ENCODE measurements at places on chromosomes 6 and 20.

DNA sequence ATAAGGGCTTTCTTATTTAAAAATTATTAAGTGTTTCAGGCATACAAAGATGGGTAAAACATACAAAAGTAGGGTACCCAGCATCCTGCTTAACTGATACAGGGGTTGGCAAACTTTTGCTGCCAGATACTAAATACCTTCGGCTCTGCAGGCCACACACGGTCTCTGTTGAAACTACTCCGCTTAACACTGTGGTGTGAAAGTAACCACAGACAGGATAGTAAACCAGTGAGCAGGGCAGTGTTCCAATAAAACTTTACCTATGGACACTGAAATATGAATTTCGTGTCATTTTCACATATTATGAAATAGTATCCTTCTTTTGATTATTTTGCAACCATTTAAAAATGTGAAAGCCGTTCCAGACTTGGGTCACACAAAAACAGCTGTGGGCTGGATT is 92.4 kb downstream of the EYA2 start:
- DNase-seq: no peak

DNA sequence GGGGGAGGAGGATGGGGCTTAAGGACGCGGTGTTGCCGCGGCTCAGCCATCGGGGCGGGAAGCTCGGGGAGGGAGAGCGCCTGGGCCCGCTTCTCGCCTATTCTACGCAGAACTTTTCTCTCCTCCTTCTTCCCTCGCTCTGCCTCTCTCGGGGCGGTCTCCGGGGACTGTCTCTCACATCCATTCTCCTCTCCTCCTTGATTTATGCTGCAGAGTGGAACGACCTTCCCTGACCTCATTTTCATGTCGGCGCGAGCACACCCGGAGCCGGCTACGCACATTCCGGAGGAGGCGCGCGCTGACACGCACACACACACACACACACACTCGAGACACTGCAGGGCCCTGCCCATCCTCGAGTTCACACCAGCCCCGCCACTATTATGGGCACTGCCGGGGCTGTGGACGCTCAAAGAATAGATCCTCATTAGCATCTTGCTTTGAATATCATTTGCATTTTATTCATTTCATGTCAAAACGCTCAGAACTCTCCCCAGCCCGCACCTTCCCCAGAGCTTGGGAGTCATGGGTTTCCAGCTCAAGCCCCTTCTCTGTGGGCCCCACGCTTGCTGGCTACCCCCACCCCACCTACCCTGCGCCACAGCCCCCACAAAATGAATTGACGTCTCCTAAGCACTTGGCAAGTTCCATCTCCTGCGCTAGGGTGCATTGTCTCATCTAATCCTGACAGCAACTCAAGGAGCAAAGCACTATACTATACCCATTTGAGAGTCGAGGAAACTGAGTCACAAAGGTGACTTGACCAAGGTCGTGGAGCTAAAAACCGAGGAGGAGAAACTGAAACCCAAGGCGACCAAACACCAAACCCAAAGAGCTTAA is 36.8 kb downstream of the NCR2 start:
- DNase-seq: no peak

DNA sequence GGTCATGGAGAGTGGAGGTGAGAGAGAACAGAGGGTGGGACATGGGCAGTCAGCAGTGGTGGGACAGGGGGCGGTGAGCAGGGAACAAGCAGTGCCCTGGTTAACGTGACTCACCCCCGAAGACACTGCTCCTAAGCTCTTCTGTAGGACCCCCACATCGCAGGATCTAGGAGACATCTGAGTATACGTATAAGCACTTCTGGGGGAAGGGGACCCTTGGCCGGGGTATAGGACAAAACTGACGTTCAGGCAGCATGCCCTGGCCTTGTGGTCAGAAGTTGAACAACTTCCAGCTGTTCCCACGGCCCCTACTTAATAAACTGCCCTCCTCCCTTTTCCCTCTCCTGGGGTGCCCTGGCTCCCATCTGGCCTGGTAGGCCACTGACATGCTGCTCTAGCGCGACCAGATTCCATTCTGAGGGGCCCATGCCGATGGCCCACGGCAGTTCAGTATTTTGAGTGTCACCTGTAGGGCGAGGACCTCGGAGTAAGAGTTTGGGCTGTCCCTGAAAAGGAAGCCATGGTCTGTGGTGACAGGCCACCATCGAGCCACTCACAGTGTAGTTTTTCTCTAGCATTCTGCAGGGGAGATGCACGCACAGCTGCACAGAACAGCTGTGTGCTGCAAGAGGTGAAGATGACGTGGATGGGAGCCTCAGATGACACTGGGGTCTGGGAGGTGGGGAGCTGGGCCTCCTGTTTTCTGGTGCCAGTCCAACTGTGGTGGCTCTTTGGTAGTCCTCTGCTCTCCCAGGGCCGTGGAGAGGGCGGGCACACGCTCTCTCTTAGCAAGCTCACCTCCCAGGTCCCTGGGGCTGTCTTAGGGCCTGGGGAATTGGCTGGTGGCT is 38.4 kb downstream of the PPP1R3G start:
- DNase-seq: no peak

GRCh38 chr20:17590245-17590644 is 20.4 kb downstream of the DSTN start:
- DNase-seq: no peak

GRCh38 chr6:108127826-108128225 is 38.0 kb upstream of the NR2E1 start:
- DNase-seq: no peak

DNA sequence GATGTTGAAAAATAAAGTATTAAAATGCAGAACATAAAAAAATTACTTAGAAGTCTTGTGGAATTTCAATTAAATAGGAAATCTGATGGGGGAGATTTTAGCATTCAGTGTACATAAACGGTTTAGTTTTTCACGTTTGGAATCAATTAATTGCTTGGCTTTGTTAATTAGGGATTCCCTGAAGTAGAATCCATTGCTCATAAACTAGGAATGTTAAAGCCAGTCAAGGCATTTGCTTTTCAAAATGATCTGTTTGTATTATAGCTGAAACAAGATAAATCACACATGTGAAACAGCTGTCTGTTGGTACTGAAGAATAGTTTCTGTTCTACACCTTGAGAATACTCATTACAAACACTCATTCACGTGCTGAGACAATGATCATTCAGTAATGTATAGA is 297.9 kb downstream of the TBC1D7 start:
- DNase-seq: no peak

DNA sequence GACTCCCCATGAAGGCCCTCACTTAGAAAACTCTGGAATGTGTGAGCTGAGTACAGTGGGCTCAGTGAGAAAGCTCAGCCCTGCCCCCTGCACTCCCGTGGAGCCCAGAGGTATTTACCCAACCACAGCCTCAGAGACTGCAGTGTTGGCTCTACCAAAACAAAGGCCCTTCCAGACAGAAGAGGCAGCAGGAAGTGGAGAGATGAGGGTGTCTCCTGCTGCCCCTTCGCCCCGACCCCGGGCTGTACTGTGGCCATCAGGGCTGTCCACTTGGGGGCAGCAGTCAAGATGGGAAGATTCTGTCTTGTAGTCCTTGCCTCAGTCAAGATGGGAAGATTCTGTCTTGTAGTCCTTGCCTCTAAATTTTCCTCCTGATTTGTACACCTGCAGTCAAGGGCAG is 341.3 kb downstream of the TAF4 start:
- DNase-seq: no peak

- DNase-seq: no peak
These were observed 39.6 kb downstream of the MEP1A start for GRCh38 chr6:46832816-46833215.

- DNase-seq: no peak
These were observed 17.5 kb downstream of the AGPAT4 start for GRCh38 chr6:161256407-161256806.

- no peak for DNase-seq
These were observed 7.6 kb downstream of the GLP1R start for GRCh38 chr6:39056191-39056590.

GRCh38 chr6:141878686-141879085 is 254.0 kb upstream of the GJE1 start:
- DNase-seq: no peak

GRCh38 chr20:38650010-38650409 is 48.4 kb downstream of the ARHGAP40 start:
- no peak for DNase-seq

- DNase-seq: no peak
These were observed 186.2 kb upstream of the SYNDIG1 start for GRCh38 chr20:24283186-24283585.

DNA sequence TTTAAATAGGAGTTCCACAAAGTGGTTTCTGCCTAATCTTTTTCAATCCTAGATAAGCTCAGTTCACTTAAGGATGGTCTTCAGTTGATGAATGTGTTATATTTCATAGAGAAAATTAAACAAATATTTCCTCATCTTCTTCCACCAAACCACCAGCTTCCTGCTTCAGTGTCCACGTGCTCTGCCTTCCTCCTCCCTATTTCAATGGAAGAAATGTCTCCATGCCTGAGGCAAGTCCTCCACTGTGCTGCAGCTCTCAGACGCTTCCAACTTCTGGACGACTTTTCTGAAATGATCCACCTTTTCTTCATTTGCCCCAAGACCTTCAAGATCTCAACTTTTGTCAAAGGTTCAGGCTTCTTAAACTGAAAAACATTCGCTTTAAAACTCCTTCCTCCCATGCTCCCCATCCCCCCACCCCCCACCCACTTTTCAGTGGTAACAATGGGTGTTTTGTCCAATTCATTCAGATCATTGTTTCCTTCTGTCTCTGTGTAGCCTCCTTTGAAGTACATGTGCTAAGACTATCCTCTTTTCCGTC is 25.3 kb upstream of the FABP7 start:
- no peak for DNase-seq

GRCh38 chr6:38264605-38265004 is 375.1 kb downstream of the BTBD9 start:
- no peak for DNase-seq

GRCh38 chr6:134819236-134819635 is 130.7 kb downstream of the ALDH8A1 start:
- DNase-seq: no peak

- DNase-seq: no peak
These were observed 12.1 kb downstream of the PRPH2 start for GRCh38 chr6:42710316-42710715.

- no peak for DNase-seq
These were observed 106.0 kb upstream of the AFDN start for GRCh38 chr6:167720456-167721285.

GRCh38 chr6:56232436-56232835 is 14.9 kb downstream of the COL21A1 start:
- DNase-seq: no peak

- DNase-seq: no peak
These were observed 181.9 kb upstream of the CCN2 start for GRCh38 chr6:132132924-132133639.

GRCh38 chr20:62066339-62066982 is 780 bp upstream of the TAF4 start:
- DNase-seq: no peak

GRCh38 chr6:44452725-44453124 is 65.2 kb downstream of the CDC5L start:
- DNase-seq: no peak

GRCh38 chr20:43220612-43221011 is 30.9 kb upstream of the PTPRT start:
- DNase-seq: no peak

GRCh38 chr20:2210646-2211552 is 84.9 kb upstream of the TGM3 start:
- no peak for DNase-seq

Data from activated T-helper 1 cell treated with Interleukin-2 at 50 U/mL for 16 hours (primary cell).